ENCODE measurements at places on chromosomes 6 and 20. TPM values are rescaled to one million over a fixed set of nuclear protein-coding genes. Genes with fewer than 3 reads are reported as not detected.
A peak's percentile ranks its signal among the peaks of the same experiment; 100 is the strongest.

GRCh38 chr20:14778875-14779274, 441.5 kb upstream of the FLRT3 start:
- DNase-seq = no peak

GRCh38 chr6:91299544-91300491, 712.9 kb upstream of the MAP3K7 start:
- peak; percentile 10 for DNase-seq

GRCh38 chr20:60167812-60168211, 209.6 kb downstream of the CDH26 start:
- DNase-seq = no peak

DNA sequence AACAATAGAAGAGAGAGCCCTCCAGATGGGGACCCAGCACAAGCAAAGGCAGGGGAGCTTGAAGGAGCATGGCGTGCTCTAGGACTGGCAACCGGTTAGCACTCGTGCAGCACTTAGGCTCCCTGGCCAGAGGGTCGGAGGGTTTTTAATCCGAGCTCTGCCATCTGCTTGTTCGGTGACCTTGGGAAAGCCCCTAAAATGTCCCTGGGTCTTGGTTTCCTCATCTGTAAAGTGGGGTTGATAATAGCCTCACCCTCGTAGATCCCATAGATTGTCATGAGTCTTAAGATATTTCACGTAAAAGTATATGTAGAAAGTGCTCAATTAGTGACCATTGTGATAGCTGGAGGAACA, 16.6 kb upstream of the HCK start:
- no peak for DNase-seq

GRCh38 chr6:35519313-35520015, 6.8 kb upstream of the TULP1 start:
- DNase-seq = no peak

GRCh38 chr20:50405235-50405914, 104.8 kb upstream of the PTPN1 start:
- no peak for DNase-seq

- DNase-seq = no peak
Observed at GRCh38 chr20:61359254-61359653, 107.2 kb downstream of the CDH4 start.

DNA sequence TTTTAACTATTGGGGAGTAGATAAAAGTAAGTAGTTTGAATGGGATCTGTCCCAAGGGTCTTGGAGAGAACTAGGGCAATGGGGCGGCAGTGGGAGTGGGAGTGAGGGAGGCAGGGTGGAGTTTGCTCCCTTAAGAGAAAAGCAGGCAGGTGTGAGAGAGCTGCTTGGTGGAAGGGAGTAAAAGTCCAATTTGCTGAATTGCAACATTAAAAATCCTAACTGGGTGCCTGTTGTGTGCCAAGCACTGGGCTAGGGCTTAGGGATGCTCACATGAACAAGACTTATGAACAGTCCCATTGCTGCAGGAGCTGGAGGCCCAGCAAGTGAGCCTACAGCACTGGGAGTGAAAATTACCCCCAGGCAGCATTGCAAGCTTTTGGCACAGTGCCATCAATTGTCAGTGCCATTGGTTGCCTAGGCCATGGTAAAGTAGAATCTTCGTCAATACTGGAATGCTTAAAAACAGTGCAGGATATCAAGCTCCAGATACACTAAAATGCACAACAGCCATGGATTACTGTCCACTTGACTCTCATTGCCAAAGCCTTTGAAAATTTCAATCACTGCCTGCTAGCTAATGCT, 277.7 kb upstream of the JARID2 start:
- DNase-seq = no peak

GRCh38 chr6:100491952-100492670, 27.4 kb upstream of the SIM1 start:
- no peak for DNase-seq

DNA sequence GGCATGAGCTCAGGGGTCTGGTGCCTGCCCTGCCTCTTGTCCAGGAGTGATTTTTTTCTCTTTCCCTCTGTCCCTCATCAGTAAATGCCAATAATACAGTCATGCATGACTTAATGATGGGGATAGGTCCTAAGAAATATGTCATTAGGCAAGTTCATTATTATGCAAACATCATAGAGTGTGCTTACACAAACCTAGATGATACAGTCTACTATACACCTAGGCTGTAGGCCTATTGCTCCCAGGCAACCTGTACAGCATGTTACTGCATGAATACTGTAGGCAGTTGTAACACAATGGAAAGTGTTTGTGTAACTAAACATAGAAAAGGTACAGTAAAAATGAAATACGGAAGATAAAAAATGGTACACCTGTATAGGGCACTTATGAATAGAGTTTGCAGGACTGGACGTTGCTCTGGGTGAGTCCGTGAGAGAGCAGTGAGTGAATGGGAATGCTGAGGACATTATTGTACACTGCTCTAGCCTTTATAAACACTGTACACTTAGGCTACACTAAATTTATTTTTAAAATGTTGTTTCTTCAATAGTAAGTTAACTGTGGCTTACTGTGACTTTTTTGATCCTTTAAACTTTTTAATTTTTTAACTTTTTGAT, 22.1 kb downstream of the PBOV1 start:
- DNase-seq = no peak

DNA sequence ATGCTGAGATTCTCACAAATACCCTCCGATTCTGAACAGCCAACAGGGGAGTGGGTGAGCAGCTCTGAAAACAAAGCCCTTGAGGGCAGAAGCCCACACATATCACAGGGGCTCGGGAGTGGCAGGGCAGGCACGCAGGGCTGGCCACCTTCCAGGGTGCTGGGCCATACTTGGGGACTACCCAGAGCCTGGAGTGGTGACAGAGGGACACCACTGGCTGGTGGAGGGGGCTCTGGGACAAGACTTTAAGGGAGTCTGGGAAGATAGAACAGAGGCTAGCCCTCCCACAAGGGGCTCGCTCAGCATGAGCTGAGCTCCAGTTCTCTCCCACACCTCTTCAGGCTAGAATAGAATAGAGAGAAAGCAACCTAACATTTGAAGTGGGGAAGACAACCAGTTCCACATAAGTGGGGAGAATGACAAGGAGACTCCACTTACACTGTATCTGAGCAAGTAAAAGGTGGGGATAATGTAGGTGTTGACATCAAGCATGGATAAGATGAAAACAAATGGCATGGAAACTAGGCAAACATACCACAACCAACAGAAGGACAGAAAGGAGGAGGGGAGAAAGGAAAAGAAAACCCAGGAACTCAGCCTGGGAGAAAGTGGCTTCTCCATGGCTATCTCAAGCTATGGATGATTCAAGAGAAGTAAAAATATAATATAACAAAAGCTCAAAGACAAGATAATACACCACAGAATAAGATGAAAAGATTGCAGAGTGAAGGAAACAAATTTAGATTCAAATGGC, 7.0 kb downstream of the PPIL1 start:
- no peak for DNase-seq

GRCh38 chr6:169251822-169252504, 1.7 kb downstream of the THBS2 start:
- no peak for DNase-seq

DNA sequence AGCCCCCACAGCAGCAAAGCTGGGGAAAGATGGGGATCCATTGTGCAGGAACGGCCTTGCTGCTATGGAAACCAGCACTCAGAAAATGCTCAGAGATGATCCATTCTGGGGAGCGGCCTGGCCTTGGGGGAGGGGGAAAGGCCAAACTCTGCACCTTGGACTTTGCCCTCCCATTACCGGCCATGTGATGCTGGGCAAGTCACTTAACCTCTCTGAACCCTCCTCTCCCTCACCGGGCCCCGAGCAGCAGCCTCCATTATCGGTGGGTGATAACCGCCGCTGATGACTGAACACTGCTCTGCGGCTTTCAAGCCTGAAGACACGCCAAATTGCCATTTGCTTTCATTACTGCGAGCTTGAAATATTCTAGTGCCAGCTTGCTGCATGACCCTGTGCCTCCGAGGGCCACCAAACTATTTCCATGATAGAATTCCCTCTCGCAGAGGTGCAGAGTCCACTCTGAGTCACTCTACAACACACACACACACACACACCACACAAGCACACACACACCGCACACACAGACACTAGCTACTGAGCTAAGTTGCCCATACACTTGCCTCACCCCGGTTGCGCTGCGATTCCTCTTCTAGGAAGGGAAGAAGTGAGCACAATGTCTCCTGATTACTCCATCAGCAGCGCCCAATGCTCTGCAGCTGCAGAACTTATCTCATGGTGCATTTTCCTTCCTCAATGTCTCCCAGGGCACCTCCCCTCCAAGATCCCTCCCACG, 20.6 kb upstream of the SIRPA start:
- no peak for DNase-seq

GRCh38 chr6:33950472-33950881, 146.7 kb upstream of the MLN start:
- no peak for DNase-seq

- DNase-seq = no peak
Observed at GRCh38 chr6:43945768-43946080, 175.7 kb downstream of the VEGFA start.

GRCh38 chr6:26332408-26332807, 32.6 kb upstream of the BTN3A2 start:
- DNase-seq = no peak

GRCh38 chr6:75268988-75269354, 15.6 kb downstream of the TMEM30A start:
- DNase-seq = no peak

DNA sequence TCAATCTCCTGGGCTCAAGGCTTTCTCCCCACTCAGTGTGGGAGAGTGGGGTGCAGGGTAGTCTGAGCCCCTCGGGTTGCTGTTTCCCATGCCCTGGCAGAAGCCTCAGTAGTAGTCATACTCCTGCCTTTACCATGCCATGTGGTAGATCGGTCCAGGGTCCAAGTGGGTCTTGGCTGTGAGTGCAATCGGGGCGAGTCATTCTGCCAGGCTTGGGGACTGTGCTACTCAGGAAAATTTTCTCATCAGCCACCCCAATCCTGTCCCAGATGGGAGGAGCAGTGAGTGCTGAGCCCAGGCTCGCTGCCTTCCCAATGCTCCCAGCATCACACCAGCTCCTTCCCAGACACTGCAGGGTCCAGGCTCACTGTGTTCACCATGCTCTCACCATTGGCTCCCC, 10.7 kb upstream of the RAET1L start:
- DNase-seq = no peak

- no peak for DNase-seq
Observed at GRCh38 chr6:88513471-88513870, 347.3 kb upstream of the CNR1 start.

GRCh38 chr6:4902363-4902762, 101.5 kb downstream of the RPP40 start:
- DNase-seq = no peak

- DNase-seq = no peak
Observed at GRCh38 chr6:157372501-157373280, 8.3 kb upstream of the ZDHHC14 start.

DNA sequence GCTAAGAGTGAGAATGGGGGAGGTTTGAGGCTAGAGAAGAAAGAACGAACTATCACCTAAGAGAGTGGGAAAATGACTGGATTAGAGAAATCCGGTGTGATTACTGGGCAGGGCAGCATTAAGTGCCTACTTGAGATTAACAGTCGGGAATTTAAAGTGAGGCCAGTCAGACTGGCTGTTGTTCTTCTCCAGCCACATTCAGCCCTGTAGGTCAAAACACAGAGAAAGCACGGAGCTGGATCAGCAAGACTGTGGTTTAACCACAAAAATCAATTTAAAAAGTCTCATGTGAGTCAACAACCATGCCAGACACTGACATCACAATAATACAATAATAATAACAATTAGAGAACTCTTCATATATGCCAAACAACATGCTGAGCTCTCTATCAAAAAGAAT, 301.9 kb upstream of the SGK1 start:
- DNase-seq = no peak

DNA sequence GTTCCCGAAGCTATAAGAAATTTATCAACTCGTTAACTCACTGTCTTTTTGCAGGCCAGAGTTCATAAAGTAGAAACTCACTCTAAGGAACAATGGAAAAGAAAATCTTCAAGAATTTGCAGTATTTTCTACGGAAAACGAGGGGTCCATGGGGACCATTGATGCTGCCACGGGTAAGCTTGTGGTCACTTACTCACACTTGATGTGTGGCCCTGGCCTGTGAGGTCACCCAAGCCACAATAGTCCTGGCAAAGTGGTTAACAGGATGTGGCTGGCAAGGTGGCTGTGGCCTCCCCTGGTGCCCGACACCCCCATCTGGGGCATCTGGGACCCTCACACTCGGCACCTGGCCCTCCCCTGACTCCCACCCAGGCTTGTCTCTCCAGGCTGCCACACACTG, 123.4 kb downstream of the C6orf118 start:
- DNase-seq = no peak

DNA sequence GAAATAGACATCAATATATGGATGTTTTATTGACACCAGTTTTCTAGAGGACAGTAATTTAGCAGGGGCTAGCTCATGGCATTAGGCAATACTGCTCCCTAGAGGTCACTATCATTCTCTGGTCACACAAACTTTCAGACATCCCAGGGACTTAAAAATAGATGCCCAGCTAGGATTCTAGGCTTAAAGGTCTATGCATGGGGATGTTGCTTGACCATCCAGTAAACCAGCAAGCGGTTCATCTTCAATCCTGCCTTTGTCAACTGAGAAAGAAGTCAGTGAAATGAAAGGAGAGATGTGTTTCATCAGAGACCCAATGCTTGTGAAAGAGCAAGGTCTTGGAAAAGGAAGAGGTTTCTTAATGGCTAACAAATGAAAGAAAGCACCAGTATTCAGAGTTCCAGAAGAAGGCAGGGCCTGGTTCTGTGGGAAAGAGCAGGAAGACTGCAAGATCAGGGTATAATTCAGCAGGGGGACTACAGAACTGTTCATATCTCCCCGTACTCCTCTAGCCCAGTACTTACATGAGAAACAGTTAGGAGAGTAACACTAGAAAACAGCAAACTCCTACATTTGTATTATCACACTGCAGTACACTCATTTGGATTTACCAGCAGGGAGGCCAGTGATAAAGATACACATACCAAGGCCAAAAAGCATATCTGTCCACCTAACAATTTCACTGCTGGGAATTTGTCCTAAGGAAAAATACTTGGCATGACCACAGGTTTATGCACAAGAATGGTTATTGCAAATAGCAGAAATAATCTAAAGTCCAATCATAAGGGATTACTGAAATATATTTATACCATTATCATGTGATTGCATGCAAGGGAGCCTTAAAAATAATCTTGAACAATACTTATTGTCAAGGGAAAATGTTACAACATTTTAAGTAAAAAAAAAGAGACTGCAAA, 151.4 kb upstream of the LAMA2 start:
- DNase-seq = no peak

- DNase-seq = no peak
Observed at GRCh38 chr6:22892452-22892851, 323.1 kb downstream of the HDGFL1 start.

- DNase-seq = no peak
Observed at GRCh38 chr6:143333081-143333480, 117.4 kb downstream of the ADAT2 start.

- no peak for DNase-seq
Observed at GRCh38 chr6:74656453-74656852, 549.4 kb downstream of the COL12A1 start.

PMEPA1 gene
- polyA plus RNA-seq = 34.0 TPM

BPI gene
- not detected for polyA plus RNA-seq

SLC52A3 gene
- polyA plus RNA-seq = 0.62 TPM

HLA-DRA gene
- polyA plus RNA-seq = 43.0 TPM

DNAH8 gene
- not detected for polyA plus RNA-seq

PPARD gene
- 13.5 TPM for polyA plus RNA-seq

ADGRB3 gene
- polyA plus RNA-seq = 0.14 TPM

FAM8A1 gene
- polyA plus RNA-seq = 12.8 TPM

KCNQ5 gene
- 10.6 TPM for polyA plus RNA-seq

ANKEF1 gene
- polyA plus RNA-seq = 1.3 TPM

EIF2S2 gene
- 95.8 TPM for polyA plus RNA-seq

C20orf202 gene
- polyA plus RNA-seq = 0.09 TPM

HMGN4 gene
- polyA plus RNA-seq = 15.5 TPM

GABRR1 gene
- not detected for polyA plus RNA-seq

CST1 gene
- polyA plus RNA-seq = not detected

RIPPLY2 gene
- polyA plus RNA-seq = 0.59 TPM

All from psoas muscle (tissue), 8 donors.